ENCODE measurements at places on chromosomes 13 and 19. TPM values are rescaled to one million over a fixed set of nuclear protein-coding genes. Genes with fewer than 3 reads are reported as not detected.
A peak's percentile ranks its signal among the peaks of the same experiment; 100 is the strongest.

DNA sequence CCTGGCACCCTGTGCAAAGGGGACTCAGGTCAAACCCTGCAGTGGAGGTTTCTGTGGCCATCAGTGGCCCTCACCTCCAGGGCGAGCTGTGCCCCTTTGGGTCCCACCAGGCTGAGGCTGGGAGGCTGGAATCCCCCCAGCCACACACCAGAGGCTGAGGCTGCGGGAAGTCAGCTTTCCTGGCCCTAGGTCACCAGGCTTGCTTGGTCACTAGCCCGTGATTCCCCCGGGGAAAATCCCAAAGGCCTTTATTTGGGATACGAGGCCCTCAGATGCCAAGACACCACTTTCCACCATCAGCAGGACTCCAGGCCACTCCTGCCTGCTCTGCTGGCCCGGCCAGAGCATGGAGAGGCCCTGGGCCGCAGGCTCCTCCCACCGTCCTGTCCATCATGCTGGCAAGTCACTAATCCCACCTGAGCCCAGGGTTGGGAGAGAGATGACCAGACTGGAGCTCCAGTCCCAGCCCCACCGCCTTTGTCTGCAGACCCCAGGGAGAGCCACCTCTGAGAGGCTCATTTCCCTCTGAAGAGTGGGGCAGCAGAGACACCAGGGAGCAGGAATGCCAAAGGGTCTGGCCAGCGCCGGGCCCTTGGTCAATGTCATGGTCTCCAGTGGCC is 4.7 kb downstream of the NKPD1 start:
- no peak for ATAC-seq

GRCh38 chr13:99658261-99658991 is 157.2 kb downstream of the TM9SF2 start:
- peak; percentile 74 for ATAC-seq

- no peak for ATAC-seq
These were observed at the start of gene ICAM4 for GRCh38 chr19:10286803-10287737. ICAM4 (plus strand) TSS chr19:10286955; CDS start chr19:10287013, 58 bp downstream.

DNA sequence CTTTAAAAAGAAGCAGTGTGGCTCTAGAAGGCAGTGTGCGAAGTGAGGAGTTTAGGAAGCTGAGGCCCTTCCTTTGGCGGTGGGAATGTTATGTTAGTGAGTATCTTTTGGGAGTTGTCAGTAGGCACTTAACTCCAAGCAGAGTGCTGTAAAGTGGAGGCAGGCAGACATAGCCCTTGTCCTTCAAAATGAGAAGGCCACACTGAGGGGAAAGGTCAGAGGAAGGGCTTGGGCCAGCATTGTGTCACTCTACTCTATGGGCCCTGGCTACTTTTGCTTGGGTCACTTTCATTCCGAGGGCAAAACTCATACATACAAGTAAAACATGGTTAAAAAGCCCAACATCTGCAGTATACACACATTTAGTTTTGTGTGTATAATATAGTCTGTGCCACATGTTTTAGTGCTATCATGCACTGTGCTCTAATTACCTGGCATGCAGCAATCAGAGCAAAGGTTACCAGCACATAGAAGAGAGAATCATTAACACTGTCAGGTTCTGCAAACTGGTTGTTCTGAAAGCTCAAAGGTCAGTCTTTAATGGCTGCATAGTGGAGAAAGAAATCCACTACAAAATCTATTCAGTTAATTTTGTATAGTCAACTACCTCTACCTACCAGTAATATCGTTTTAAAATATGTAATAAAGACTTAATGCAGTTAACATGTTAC is 64.4 kb downstream of the WASF3 start:
- ATAC-seq, result no peak

DNA sequence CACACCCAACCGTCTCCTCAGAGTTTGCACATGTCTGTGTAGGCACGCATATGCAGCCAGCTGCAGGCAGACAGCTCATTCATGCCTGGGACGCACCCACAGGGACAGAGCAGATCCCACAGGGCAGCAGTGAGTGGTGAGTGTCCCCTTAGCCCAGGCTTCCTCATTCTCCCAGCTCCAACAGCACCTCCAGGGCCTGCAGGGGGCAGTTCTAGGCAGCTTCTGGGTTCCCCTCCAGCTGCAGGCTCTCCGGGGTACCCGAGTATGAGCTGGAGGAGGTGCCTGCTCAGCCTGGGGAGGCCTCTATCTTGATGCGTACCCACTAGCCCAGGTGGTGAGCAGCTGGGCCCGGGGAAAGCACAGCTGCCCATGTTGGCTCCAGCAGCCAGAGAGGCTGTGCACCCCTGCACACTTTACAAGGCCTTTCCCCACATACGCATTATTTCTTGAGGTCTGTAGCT is 1.3 kb upstream of the SHANK1 start:
- ATAC-seq, result no peak

ZNF491 gene
- total RNA-seq, result 1.8 TPM

- ATAC-seq, result no peak
These were observed 183.2 kb downstream of the OXGR1 start for GRCh38 chr13:96811049-96811448.

ZNF121 gene
- total RNA-seq, result 22.6 TPM

KIR2DL3 gene
- not detected for total RNA-seq

CYP2A7 gene
- not detected for total RNA-seq

All from gastroesophageal sphincter (tissue), 4 donors.